ENCODE measurements at places on chromosomes 3 and 15.

GRCh38 chr3:53525765-53526703, 31.6 kb downstream of the CACNA1D start:
- no peak for DNase-seq

- DNase-seq, result peak; percentile 20
Measured at GRCh38 chr15:74397239-74398068, 30.0 kb upstream of the CYP11A1 start.

- no peak for DNase-seq
Measured at GRCh38 chr15:58056015-58056414, 9.5 kb downstream of the ALDH1A2 start.

DNA sequence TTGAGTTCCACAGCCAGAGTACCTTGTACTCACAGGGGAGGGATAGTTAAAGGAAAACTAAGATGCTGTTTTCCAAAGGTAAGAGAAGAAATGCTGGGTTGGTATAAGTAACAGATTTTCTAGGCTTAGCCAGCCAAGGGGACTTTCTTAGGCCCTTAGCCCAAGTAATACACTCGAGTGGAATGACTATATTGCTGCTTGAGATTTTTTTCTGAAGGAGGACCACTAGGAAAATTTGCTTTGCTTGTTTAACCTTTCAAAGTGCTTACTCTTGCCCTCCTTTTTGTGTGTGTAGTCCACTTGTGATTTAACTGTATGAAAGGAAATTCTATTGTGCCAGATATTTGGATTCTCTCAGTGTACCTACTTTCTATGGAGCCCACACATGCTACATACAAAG, 50.5 kb downstream of the IL5RA start:
- DNase-seq, result no peak

DNA sequence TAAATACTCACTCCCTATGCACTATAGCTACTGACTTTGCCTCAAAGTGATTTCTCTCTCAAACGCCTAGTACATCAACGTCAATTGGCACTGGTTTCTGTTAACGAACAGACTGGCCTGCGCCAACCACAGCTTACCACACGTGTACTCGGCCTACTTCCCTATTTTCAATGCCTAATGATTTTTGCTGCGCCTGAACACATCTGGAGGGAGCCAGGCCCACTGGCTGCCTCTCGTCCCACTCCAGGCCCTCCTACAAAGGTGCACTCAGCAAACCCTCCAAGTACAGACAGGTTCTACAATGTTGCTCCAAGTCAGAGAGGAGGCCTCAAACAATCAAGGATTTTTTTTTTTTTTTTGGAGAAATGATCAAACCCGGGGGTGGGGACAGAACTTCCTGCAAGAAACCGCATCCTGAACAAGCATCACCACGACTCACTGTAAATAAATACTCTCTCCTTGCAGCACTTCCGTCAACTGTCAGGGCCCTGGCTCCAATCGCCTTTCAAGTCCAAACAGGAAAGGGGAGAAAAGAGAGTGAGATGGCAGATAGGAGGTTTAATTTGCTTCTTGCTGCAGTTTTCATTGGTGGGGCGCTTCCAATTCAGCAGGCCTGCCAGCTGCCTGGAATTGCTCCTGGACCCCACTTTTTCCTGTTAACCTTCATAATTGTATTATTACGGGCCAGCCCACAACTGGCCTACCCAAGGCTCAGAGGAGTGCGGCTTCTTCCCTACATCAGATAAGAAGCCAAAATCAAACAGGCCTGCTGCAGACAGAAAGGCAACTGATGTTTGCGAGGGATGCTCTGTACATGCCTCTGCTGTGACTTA, 139.3 kb downstream of the FOXP1 start:
- peak; percentile 79 for DNase-seq

DNA sequence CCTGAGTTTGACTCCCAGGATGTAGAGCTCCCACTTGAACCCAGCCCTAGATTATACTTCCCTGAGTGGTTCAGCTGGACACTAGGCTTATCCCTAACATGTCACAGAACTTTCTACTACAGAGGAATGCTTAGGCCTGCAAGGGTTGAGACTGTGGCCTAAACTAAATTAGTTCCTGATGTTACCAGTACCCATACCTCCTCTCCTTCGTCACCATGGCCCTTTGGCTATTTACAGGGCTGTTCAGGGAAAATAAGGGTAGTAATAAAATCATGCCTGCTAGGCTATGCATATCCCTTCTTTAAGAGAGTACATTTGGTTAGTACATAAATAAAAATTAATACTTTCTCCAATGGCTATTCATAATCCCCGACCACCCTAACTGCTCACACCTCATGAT, 356.4 kb upstream of the RASGRP1 start:
- DNase-seq, result no peak

DNA sequence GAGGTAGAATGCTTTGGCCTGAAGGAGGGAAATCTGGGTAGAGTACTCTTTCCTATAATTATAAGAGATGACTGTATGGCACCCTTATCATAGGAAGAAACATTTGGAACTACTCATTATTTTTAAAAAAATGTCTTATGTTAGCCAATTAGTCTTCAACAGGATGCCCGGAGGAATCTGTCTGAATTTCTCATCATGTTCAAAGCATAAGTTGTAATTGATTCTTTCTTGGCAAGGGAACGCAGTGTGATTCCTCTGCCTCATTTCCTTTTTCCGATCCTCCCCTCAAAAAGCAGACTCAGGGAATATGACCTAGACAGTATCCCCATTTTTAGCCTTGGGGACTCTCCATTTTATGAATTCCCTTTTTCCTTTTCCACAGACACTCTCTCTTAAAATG, 165.1 kb downstream of the IL5RA start:
- DNase-seq, result no peak

DNA sequence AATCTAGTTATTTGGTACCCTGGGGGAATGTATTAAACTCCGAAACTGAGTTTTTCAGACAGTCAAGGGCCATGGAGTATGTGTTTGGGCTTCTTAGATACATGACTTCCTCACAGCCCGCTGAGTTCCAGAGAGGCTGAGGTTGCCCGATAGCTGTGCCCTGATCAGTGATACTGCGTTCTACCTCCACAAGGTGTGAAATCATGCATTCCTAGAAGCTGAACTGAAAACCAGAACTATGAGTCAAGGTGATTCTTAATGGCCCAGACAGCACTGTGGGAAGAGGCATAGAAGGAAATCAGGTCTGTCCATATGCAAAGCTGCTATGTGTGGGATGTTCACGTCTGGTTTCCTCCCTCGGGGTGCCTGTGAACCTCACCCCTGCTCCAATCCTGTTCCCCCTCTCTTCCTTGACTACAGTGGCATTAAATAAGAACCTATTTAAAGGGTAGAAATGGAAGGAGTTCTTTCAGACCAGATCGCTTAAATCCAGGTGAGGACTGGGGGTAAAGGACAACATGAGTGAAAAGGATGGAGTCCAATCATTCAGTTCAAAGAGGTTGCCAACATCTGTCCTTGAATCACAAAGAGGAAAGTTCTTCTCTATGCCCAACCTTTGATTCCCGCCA, 74.3 kb downstream of the MYO1E start:
- DNase-seq, result peak; percentile 70

DNA sequence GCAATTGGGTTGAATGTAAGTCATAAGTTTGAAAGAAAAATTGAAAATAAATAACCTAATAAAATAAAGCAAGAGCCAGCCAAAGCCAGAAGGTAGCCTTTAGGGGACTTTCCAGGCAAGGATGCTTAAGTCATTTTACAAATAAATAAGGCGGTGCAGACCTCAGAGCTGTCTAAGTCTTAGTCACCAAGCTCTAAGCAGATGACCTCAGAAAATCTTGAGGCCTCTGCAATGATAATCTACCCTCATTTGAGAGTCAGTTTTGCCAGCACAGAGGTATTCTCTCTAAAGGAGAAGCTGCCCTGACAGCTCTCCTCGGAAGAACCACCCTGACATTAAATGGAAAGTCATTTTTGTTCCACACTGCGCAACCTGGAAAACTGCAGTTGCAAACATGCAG, 113.9 kb downstream of the OXNAD1 start:
- DNase-seq, result peak; percentile 38

- DNase-seq, result peak; percentile 77
Measured at GRCh38 chr3:66472313-66473134, 28.3 kb downstream of the LRIG1 start.
